ENCODE measurements at places on chromosomes 2 and 18. TPM values are rescaled to one million over a fixed set of nuclear protein-coding genes. Genes with fewer than 3 reads are reported as not detected.

Gene LRRC30
- total RNA-seq: not detected

- no peak for DNase-seq
These were observed 328.3 kb downstream of the SOCS6 start for GRCh38 chr18:70617020-70617763.

DNA sequence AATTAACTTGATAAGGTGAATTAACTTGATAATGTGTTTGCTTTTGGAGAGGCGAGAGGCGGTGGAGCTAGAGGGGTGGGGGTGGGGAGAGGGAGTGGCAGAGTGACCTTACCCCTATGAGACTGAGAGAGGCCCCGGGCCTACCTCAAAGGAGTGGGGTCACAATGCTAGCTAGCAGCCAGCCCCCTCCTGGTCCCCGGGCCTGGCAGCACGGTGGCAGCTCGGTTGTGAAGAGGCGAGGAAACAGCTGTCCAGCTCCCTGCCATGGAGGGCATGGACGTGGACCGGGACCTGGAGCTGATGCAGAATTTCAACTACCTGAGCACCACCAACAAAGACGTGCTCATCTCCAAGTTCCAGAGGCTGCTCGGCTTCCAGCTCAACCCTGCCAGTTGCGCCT, 123.9 kb downstream of the RGPD3 start:
- DNase-seq: no peak

GRCh38 chr18:57518533-57518932, 68.0 kb downstream of the FECH start:
- DNase-seq: no peak

DNA sequence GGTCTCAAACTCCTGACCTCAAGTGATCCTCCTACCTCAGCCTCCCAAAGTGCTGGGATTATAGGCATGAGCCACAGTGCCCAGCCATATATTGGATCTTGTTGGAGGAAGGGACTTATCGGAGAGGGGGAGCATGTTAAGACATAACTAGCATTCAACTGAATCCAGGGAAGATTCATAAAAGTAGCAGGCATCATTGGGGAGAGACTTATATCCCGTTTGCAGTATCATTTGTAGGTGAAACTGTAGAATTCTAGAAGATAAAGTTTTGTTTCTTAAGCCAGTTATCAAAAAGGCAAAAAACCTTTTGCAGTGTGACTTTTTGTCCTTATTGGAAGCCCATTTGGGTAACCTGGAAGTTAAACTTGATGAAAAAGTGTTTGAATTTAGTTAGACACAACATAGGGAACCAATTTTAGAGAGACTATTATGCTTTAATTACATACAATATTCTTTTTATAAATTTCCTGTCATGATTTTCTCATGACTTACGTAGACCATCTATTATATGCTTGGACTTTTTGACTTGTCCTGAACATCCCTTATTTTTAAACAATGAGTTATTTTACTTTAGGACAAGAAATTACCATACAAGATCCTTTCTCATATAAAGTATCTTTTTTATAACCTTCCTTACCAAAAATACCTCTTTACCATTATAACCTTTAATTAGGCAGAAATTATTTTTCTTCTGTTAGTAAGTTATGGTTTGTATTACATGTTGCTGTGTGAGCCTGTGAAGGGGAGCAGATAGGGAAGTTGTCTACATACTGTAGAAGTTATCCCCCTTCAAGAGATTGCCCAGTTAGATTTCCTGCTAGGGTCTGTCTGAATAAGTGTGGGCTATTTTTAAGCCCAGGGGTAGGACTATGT, 20.3 kb downstream of the RAB3GAP1 start:
- no peak for DNase-seq

All from renal cortical epithelial cell (primary cell).